ENCODE measurements at places on chromosomes 1 and 21.
A peak's percentile ranks its signal among the peaks of the same experiment; 100 is the strongest.

- peak; percentile 54 for DNase-seq
Measured at GRCh38 chr1:22518379-22518778, 44.9 kb upstream of the EPHA8 start.

- DNase-seq: peak; percentile 49
Measured at GRCh38 chr1:30847358-30847972, 61.1 kb downstream of the SDC3 start.

DNA sequence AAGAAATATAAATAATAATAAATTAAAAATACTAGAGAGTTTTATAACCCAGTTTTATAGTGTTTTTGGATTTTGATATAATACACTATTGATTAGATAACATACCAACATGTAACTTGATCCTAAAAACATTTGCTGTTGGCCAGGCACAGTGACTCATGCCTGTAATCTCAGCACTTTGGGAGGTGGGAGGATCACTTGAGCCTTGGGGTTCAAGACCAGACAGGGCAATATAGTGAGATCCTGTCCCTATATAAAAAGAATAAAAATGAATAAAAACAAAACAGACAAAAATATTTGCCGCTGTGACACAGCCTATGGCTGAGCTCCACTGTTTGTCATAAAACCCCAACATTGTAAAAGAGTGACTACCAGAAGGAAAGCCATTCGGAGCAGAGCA lies 26.1 kb downstream of the VPS13D start:
- no peak for DNase-seq

DNA sequence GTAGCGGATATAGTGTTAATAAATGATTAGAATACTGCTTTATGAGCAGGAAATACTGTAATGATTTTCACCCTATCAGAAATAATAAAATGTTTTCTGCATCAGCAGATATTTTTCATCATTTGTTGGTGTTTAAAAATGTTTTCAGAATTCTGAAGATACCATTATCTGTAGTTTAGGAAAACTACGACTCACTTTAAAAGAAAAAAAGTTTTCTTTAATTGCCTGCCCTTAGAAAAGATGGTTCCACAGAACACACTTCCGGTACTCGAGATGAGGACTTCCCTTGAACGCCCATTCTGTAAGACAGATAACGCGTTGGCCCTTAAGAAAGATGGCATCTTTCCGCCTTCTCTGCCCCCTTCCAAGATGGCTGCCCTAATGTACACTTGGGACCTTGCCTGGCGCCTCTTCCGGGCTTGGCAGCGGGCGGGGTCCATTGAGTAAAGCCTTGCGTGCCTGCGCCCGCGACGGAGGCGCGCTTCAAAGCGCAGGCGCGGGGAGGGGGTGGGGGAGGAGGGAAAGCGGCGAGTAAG lies at the start of gene SZRD1:
Gene SZRD1 (plus strand): TSS at position 521 of the 536 bp plus-strand sequence. CDS start 16 bp downstream, outside the sequence.
- DNase-seq: peak; percentile 100

- DNase-seq: no peak
Measured at GRCh38 chr1:166377896-166378295, 211.1 kb upstream of the FAM78B start.

DNA sequence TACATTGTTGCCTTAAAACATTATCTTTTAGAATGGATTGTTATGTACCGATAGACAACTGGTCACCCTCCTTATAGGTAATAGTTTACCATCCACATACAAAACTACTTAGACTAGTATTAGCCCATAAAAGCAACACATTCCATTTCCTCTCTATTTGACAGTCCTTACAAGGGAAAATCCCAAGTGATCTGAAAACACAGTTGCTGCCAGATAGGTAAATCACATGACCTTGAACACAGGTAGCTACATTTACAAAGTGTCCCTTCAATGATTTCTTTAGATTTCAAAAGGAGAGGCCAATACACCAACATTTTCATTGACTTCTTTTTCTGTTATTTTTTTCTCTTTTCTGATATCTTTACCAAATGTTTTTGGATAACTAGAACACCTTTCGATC lies 102.9 kb upstream of the SMYD2 start:
- DNase-seq: no peak

- no peak for DNase-seq
Measured at GRCh38 chr1:7561331-7561921, 209.7 kb upstream of the VAMP3 start.

DNA sequence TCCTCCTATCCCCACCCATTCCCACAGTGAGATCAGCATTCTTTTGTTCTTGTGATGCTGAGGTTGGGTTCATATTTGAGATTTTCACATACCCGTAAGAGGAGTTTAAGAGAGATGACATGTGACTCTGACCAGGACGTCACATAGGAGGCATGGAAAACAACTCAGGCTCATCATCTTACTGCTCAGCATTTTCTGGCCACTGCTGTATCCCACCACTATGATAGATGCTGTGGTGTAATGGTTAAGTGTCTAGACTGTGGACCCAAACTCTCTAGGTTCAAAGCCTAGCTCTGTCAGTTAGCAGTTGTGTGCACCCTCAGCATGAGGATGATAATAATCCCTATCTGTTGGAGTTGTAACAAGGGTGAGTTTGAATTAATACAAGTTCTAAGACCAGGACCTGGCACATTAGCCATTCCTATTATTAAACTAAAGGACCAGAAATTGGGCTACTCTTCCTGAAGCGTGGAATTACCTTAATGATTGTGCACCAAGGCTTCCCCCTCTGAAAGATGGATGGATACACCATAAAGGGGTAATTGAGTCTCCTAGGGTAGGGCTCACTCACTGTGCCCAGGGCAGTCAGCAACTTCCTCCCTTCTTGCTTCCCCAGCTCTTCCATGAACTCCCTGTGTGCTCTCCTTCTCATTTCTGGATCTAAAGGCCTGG lies 40.9 kb downstream of the LGR6 start:
- no peak for DNase-seq

GRCh38 chr1:204830747-204831146 lies 39.9 kb upstream of the NFASC start:
- DNase-seq: no peak
